ENCODE measurements at places on chromosomes 5 and 9.
A peak's percentile ranks its signal among the peaks of the same experiment; 100 is the strongest.

DNA sequence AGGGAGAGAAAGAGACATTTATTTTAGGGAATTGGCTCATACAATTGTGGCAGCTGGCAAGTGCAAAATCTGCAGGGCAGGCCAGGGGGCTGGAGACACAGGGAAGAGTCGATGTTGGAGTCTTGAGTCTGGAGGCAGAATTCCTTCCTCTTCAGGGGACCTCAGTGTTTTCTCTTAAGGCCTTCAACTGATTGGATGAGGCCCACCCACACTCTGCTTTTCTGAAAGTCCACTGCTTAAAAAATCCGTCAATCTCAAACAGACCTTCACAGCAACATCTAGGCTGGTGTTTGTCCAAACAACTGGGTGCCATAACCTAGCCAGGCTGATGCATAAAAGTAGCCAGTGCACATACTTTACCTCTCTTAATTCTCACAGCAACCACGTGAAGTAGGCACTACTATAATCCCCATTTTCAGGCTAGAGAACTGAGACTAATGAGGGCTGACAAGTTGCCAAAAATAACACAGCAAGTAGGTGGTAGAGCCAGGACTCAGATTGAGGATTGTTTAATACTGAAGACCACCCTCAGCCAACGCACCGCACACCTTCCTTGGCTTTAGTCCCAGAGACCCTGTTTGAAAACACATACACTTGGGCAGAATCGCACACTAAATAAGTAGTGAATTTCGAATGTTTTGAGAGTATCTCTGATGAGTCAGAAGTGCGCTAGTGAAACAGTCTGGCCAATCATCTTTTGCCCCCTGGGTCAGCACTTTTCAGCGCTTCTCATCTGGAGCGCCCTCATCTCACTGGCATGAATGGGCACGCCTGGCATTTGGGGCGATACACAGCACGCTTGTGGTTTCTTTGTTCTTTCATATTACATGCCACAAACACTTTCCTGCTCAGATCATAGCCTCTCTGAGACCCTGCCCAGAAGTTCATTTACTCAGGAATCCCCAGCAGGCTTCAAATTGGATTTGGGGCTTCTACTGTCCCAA, 591.4 kb downstream of the CCDC171 start:
- DNase-seq = no peak

- DNase-seq = no peak
These were observed 8.3 kb upstream of the SLC25A48 start for GRCh38 chr5:135826221-135826525.

- DNase-seq = no peak
These were observed 308.9 kb downstream of the TLE4 start for GRCh38 chr9:79880626-79881025.

- no peak for DNase-seq
These were observed 48.9 kb upstream of the NRARP start for GRCh38 chr9:137350696-137351584.

GRCh38 chr9:107309271-107309670, 26.2 kb downstream of the RAD23B start:
- DNase-seq = no peak

DNA sequence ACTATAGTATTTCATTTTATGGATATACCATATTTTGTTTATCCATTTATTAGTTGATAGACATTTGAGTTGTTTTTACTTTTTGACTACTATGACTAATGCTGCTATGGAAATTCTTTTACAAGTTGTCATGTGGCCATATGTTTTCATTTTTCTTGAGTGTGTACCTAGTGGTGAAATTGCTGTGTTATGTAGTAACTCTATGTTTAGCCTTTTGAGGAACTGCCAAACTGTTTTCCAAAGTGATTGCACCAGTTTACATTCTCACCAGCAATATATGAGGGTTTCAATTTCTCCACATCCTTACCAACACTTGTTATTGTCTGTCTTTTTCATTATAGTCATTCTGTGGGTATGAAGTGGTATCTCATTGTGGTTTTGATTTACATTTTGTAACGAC, 75.4 kb downstream of the GRIA1 start:
- no peak for DNase-seq

- no peak for DNase-seq
These were observed 196.2 kb downstream of the AOPEP start for GRCh38 chr9:94922691-94923107.

DNA sequence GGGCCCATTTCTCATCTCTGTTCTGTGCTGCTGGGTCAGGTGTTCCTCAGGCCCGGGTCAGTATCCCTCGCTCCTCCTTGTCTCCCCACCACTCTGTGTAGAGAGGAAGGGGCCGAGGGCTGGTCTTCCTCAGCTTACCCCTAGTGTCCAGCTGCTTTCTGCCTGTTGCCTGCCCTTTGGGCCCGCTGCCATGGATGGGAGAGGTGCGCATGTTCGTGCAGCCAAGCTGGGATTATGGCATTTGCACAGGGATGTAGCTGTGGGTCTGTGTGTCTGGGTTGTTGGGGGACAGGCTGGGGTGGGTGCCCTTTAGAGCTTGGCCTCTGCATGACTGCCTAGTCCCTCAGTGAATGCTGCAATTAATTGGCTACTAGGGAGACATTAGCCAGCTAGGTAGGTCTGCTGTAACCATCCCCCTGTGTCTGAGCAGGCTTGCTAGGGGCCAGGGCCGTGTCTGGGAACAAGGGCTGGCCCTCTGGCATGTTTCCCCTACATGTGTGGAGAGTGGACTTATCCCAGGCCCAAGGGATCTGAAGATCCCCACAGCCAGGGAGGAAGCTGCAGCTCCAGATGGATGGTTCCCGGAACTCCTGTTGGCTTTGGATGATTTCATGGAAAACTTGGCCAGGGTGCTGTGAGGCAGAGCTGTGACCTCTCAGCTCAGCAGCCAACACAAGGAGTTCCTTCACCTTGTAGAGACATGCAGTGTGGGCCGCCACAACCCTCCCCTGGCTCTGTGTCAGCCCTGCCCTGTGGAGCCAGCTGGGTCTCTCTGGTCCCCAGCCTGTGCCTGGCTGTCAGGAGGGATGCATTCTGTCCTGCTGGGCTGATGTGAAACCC, 161.9 kb downstream of the MACROH2A1 start:
- no peak for DNase-seq

GRCh38 chr9:91423785-91424402, at the start of gene NFIL3:
Gene NFIL3 (minus strand): TSS chr9:91423832. CDS start chr9:91410734, 13,098 bp downstream.
- peak; percentile 71 for DNase-seq

DNA sequence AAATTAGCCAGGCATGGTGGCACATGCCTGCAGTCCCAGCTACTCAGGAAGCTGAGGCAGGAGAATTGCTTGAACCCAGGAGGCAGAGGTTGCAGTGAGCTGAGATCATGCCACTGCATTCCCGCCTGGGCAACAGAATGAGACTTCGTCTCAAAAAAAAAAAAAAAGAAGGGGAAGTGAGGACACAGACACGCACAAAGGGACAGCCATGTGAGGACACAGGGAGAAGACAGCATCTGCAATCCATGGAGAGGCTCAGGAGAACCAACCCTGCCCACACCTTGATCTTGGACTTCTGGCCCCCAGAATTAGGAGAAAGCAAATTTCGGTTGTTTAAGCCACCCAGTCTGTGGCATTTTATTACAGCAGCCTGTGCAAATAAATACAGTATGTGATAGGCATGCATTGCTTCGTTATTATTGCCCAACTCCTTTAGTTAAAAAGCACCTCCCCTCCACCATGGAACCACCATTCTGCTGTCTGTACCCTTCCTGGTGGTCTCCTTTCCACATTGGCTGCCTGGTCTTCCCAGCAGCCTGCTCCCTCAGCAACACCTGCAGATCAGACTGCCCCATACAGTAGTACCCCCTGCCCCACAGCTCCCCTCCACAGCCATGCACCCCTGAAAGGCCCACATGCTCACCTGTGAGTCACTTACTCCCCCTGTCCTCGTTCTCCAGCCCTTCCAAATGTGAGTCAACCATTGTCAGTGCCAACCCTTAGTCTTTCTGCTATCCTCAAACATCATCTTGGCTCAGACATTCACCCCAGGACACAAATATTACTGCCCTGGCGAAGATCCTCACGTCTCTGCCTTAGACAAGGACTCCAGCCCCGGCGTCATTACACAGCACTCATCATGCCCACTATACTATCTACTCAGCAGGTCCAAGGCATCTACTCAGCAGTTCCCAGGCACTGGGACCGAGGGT, 128.8 kb downstream of the ROR2 start:
- no peak for DNase-seq

- no peak for DNase-seq
These were observed 159.9 kb downstream of the TAF11L14 start for GRCh38 chr5:17794201-17794600.

DNA sequence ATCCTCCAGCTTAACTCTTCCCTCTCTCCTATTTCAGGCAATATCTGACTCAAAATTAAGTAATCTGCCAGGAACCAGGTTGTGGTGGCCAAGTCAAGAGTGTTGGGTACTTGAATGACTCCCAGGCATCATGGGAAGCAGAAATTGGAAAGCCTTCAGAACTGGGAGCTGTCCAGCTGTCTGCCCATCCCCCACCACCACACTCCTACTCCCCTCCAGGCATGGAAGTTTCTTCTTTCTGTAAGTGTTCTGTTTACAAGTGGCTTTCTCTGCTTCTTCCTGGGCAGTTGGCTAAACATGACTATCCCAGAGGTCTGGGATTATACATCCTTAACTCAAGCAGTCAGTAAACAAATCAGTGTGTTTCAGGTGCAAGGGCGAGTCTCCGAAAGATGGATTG, 14.6 kb upstream of the PBX3 start:
- DNase-seq = no peak

DNA sequence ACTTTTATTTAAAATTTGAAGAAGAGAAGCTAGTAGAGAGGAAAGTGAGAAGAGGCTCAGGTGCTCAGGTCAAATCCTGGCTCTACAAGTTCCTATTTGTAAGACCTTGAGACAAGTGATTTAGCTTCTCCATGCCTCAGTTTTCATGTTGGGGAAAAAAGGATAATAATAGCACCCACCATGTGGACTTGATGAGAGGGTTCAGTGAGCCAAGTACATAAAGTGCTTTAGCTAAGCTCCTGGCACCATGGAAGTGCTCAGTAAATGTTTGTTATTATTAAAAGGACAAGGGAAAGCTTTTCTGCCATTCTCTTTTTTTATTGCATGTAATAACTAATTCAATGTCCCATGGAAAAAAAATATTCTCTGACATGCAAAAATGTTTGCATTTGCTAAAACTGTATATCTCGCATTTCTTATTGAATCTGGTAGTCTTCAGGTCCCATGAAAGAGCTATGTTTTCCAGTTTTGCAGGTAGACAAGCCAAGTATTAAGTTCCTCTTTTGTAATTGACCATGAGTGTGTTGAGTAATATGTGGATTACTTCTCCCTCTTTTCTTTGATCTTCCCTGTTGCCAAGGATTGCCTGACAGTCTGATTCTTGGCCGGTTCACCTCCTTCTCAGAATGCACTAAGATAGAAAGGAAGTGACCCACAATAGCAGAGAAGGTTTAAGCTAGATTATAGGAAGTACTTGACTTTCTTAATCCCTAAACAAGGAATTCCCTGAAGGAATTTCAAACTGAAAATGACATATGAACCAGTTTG, 45.6 kb upstream of the TRIM32 start:
- DNase-seq = no peak

GRCh38 chr5:64489857-64490256, 16.0 kb upstream of the RGS7BP start:
- DNase-seq = no peak

DNA sequence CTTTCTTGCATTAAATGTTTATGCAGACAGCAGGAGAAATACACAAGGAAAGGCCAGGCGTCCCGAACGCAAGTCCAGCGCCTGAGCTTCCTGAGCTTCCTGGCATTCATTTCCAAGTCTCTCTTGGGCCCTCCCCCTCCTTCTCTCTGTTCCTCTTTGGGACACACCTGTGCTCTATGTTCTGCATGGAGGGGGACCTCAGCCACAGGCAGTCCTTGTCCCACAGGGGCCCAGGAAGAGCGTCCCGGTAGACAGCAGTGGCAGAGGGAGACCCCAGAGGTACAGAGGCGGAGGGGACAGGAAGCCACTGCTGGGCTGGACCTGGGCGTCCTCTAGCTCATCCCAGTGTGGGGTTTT, 221.3 kb downstream of the C9orf50 start:
- no peak for DNase-seq

DNA sequence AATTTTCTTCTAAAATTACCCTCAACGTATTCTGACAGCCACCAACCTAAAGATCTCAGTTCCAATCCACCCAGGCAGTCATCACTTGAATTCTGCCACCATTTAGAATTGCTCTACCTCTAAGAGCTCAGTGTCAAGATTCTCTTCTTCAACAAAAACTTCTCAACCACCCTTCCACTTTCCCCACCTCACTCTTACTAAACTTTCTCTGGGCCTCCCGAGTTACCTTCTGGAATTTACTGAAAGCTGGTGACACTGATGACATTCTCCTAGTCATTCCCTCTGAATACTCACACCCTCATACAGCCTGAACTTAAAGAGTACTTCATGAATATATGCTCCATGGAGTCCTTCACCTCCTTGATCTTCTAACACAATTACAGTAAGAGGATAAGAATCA, 209.5 kb downstream of the TSSK1B start:
- peak; percentile 7 for DNase-seq

DNA sequence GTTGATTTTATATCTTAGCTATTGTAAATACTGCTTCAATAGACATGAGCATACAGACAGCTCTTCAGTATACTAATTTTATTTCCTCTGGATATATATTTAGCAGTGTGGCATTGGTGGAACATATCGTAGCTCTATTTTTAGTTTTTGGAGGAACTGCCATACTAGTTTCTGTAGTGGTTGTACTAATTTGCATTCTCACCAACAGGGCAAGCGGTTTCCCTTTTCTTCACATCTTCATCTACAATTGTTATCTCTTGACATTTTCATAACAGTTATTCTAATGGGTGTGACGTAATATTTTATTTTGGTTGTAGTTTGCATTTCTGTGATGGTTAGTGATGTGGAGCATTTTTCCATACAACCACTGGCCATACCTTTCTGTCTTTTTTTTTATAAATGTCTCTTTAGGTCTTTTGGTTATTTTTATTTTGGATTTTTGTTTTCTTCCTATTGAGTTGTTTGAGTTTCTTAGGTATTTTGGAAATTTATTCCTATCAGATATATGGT, 32.5 kb downstream of the TAF11L14 start:
- DNase-seq = no peak

- DNase-seq = no peak
These were observed 305.0 kb upstream of the PIK3R1 start for GRCh38 chr5:67910546-67910945.

DNA sequence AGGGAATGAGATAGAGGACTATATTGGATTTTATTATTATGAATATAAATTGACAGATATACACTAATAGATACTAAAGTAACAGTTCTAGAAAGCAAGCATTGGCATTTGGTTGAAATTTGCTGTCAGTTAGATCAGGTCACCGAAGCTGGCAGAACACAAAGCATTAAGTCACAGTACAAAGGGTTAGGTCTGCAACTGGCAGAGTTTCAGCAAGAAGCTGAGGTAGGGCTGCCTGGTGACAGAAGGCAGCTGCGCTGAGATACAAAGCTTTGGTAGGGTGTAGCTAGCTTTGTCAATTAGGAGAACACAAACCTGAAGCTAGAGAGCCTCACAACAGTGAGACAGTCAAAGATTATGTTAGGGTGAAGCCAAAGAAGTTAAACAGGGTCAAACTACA, 6.3 kb upstream of the CSNK1G3 start:
- no peak for DNase-seq

DNA sequence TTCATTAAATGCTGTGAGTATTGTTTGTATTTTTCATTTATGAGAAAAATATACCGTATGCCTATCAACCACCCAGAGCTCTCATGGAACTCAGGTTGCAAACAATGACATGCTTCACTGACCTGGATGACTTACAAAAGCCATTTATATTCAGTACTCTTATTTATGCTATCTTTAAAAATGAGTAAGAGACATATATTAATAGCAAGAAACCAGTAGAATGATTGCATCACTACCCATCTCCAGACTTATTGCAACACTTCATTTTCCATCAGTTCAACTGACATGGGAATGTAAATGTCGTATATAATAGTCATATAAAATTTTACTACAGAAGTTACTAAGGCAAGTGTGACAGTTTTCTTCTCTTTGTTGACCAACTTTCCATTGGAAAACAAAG, 69.1 kb downstream of the OTP start:
- DNase-seq = no peak

All from stimulated activated effector memory CD8-positive, alpha-beta T cell treated with anti-CD3 and anti-CD28 coated beads, Interleukin-12 subunit alpha, Interleukin-12 subunit beta, amount 100 ng/mL, for 72 hours (primary cell).